Immature natural killer cell (primary cell): ENCODE measurements at places on chromosomes 4 and X.

DNA sequence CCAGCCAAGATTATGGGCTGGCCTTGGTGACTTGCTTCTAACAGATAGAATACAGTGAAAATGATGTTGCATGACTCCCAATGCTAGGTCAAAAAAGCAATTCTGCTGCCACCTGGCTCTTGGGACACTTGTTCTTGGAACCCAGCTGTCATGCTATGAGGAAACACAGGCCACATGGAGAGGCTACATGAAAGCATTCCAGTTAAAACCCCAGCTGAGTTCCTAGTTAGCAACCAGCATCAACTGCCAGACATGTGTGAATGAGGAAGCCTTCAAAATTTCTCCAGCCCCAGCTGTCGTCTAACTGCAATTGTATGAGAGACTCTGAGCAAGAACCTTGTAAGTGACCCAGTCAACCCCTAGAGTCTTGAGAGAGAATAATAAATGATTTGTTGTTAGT, 105.2 kb upstream of the FGF16 start:
- no peak for DNase-seq

DNA sequence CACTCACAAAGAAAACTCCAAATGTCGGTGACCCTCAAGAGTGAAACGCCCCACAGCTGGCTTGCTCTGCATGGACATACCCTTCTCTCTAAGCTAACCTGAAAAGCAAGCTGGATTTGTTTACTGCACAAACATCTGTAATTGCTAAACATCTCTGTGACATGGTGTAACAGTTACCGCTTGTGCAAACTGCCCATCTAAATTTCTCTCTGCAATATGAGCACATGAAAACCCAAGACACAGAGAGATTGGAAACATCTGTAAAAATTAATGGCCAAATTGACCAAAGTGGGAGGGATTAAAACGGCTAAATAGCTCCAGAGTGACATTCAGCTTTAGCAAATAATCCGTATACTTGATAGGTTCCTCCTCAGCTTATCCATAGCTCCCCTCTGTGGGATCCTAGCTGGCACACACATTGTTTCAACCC, 155.0 kb upstream of the MAP3K15 start:
- no peak for DNase-seq

- DNase-seq = no peak
Observed at GRCh38 chrX:63128509-63128908, 222.6 kb downstream of the SPIN4 start.

DNA sequence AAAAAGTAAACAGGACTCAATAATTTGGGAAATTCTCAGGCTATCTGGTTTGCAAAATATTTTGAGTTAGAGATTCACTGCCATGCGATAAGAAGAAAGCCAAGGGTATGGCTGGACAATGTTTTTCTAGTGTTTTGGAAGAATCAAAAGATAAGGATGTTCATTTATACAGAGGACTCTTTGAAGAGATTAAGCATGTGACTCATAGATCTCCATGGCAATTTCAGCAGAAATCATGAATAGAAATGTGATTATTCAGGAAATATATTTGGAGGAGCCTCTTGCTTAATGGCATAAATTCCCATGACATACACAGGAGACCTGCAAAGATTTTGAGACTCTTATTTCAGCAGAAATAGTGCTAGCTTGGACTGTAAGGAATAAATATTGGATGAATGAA, 16.7 kb upstream of the FRAS1 start:
- no peak for DNase-seq

DNA sequence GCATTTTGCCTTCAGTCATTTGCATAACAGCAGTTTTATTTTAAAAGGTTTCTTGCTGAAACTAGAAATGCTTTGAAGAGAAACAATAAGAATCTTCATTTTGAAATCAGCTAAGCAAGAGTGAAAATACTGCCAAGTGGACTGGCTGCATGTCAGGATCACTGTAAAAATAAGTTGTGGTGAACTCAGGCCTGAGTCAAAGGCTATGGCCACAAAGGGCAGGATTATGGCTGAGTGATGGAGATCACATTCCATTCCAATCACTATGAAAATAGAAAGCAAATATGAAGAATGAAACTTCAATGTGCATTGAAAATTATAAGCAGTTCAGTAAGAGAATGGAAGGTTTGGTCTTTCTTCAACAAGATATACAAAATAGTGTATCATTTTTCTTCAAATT, 224.5 kb downstream of the PCDH18 start:
- no peak for DNase-seq

GRCh38 chr4:11301075-11301660, 127.5 kb downstream of the HS3ST1 start:
- DNase-seq = no peak

- no peak for DNase-seq
Observed at GRCh38 chr4:166498546-166498945, 625.5 kb downstream of the TLL1 start.

GRCh38 chrX:106894392-106894909, 8.7 kb downstream of the RIPPLY1 start:
- DNase-seq = peak; percentile 37

DNA sequence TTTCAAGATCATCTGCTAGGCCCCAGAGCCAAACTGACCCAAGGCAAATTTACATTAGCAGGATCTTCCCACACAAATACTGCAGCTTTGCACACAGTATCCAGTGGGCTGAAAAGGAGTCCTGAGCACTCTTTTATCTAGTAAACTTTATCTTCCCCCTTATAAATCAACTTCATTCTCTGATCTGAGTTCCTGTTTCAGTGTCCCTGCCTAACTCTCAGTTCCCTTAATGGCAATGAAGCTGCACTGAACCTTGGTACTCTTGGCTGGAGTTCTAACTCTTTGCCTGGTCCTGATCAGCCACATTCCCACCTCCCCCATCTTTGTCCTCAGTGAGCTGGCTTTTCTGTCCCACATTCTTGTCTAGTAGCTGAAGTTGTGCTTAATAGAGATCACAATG, 37.4 kb downstream of the EDA2R start:
- no peak for DNase-seq

GRCh38 chr4:151454513-151454912, 45.5 kb downstream of the FHIP1A start:
- DNase-seq = no peak
